ENCODE measurements at places on chromosomes 16 and 17.

DNA sequence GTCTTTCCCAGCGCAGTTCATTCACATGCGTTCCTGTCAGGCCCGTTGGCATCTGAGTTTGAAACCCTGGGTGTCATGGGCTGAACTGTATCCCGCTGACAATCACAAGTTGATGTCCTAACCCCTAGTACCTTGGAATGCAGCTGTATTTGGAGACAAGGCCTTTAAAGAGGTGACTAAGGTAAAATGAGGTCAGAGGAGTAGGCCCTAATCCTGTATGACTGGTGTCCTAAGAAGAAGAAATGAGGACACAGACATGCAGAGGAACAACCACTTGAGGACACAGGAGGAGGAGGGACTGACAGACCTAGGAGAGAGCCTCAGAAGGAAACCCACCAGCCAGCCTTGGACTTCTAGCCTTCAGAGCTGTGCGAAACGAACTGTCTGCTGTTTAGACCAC lies 33.1 kb downstream of the TRPV2 start:
- no peak for DNase-seq

- no peak for DNase-seq
These were observed 36.7 kb downstream of the STAT5A start for GRCh38 chr17:42325026-42325425.

- DNase-seq: no peak
These were observed 444.7 kb downstream of the HS3ST3B1 start for GRCh38 chr17:14745541-14745940.

DNA sequence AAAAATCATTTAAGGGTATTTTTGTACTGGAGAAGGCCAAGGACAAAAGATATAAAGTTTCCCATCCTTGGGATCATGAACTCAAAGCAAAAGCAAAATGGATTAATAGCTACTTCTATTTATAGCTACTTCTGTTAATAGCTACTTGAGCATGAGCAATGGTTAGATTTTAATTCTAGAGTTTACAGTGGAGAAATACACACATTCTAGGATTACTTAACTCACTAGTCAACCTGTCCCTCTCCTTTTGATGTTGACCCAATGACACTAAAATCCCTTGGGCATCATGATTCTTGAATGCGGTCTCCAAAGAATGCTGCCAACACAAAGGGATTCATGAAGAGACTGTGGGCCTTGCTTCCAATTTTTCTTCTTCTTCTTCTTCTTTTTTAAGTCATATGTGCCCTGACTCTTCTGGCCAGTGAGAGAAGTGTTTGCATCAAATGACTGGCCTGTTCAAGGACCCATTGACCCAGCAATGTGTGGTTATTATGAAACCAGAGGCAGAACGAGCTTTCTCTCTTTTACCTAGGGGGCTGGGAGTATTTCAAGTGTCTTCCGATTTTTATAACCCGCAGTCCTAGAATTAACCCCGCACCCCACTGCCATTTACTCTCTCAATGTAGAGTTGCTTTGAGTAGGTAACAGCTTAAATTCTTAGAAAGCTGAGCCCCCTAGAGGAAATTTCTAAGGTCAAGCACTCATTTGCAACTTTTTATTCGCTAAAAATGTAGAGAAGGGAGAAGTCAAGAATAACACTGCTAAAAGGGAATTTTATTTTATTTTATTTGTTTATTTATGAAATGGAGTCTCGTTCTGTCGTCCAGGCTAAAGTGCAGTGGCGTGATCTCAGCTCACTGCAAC lies 34.6 kb downstream of the OTOA start:
- DNase-seq: no peak

DNA sequence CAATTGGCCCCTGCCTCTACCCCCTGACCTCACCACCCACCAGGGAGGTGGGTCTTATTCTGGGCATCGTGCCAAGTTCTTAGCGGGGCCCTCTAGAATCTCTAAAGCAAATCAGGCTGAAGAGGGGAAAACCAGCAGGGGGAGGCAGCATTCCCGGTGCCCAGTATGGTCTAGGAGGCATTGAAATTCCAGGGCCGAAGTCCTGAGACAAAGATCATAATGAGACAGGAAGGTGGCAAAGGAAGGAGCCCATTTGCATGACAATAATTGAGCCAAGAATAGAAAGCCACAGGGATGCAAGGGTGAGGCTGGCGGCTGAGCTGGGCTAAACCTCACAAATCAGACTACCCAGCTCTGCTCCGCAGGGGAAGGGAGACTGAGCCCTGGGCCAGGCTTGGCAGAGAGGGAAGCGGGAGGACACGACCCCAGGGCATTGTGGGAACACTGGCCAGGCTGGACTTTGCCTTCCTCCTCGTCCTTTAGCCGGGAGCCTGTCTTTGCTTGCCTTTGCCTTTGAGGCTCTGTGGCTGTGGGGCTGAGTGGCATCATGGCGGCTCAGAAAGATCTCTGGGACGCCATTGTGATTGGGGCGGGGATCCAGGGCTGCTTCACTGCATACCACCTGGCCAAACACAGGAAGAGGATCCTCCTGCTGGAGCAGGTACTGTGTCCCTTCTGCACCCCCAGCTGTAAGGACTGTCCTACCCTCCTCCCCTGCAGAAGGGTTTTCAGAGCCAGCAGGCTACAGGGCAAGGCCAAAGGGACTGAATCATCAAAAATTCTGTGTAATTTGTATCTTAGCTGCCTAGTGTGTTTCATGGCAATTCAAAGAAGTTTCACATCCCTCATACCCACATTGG lies at the start of gene PIPOX:
Gene PIPOX, plus strand, starts transcription at position 463 of the 860 bp plus-strand sequence. Its CDS starts 85 bp downstream, at position 548.
- no peak for DNase-seq

DNA sequence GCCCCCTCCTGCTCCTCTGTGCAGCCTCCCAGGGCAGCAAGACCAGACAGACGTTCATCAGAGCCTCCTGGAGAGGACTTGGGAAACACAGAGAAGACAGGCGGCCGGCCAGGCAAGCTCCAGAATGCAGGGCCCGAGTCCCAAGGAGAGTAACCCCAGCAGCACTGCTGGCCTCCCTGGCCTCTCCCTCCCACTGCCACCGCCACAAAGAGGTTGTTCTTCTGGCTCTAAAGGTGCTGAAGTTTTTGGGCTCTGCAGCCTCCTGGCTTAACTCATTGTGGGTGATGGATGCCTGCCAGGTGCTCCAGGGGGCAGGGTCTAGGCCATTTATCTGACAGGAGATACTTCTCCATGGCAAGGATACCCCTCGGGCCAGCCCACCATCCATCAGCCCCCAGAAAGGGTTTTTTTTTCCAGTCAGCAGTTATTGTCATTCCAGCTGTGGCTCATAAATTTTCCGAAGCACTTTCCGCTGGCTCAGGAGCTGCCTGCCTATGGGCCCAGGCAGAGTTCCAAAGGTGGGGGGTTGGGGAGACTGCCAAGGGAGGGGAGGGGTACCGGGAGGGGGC lies 32.0 kb upstream of the MRPS23 start:
- no peak for DNase-seq

- DNase-seq: no peak
These were observed 104.7 kb downstream of the SOCS1 start for GRCh38 chr16:11151156-11151884.

DNA sequence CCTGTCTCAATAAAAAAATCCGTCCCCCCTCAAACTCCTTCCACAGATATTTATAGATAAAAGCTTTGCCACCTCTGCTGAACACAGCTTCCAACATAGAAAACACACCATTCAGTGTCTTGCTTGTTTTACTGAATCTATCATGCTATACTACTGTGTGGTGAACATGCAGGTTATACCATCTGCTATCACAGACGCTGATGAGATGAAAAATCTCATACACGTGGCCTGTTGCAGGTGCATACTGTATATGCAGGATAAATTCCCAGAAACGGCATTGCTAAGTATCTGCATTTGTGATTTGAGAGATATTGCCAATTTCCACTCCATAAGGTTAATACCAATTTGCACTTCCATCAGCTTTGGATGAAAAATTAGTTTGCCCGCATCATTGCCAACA lies 30.4 kb upstream of the IL34 start:
- no peak for DNase-seq

- DNase-seq: no peak
These were observed 18.4 kb upstream of the CLEC18B start for GRCh38 chr16:74439685-74440084.

DNA sequence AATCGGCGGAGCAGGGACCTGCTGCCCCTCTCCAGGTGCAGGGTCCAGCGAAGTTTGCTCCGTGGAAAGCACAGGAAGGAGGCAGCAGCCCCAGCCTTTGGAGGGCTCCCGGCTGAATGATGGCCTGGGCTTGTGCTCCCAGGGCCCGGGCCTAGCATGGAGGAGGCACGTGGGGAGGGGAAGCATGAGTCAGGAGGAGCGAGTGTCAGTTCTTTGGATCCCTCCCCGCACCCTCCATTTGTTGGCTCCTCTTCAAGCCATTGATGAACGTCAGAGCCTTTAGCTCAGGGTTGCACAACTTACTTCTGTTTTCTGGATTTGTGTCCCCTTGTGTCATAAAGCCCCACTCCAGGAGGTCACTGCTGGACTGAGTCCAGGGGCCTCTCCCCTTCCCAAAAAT lies 25.8 kb downstream of the TTYH2 start:
- DNase-seq: no peak

DNA sequence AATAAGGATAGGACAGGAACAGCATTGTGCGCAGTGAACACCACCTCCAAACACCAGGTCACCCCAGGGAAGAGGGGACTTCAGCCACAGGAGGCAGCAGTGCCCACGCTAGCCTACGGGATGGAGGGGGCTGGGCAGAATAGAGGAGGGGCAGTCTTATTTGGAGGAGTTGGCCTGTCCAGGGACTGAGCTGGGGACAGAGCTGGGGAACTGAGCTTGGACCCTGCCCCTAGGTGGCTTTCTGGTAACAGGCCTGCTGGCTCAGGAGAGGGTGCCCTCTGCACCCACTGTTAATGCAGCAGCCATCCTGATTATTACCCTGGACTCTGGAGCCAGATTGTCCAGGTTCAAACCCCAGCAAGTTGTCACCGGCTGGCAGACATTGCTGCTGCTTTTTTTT lies 9.3 kb downstream of the CCDC102A start:
- no peak for DNase-seq

GRCh38 chr16:4745274-4745569 lies 10.9 kb downstream of the DNAAF8 start:
- no peak for DNase-seq

DNA sequence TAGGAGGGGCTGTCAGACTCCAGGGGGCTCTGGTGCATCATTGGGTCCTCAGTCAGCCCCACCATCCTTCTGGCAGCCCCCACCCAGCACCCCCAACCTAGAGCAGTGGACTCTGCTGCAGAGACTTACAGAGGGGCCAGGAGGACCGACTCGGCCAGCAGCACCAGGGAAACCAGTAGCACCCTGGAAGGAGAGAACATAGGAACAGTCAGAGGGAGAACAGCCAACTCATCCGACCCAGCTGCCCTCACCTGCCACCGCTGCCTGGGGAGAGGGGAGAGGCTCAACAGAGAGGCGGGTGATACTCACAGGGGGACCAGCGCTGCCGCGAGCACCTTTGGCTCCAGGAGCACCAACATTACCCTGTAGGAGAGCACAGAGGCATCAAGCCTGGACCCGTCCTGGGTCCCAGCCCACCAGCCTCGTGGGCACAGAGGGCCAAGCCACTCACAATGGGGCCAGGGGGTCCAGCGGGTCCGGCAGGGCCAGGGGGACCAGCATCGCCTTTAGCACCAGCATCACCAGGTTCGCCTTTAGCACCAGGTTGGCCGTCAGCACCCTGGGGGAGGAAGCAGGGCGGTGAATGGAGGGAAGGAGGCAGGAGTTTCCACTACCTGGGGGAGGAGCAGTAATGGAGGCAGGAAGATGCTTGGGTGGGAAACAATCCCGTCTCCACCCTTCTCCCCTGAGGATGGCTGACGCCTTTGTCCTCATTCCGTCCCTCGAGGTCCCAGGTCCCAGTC lies 11.7 kb downstream of the COL1A1 start:
- no peak for DNase-seq

GRCh38 chr16:23080329-23080728 lies 68.9 kb downstream of the USP31 start:
- no peak for DNase-seq

DNA sequence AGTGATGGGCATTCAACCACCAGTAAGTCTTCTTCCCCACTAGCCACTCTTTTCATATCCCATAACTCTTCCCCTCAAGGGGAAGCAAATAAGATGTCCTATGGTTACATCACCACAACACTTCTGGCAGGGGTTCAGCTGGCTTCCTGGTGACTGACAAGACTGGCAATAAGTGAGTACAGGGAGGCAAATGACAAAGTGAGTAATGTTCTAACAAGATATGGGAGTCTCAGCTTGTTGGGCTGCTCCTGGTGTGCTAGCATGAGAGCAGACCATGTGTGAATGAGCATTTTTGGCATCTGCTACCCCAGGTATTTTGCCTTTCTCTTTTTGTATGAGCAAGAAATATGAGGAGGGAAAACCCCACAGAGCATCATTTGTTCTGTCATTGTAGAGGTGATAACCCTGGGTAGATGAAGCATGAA lies 9.9 kb downstream of the TMIGD1 start:
- DNase-seq: no peak

- DNase-seq: no peak
These were observed 177.1 kb upstream of the WSCD1 start for GRCh38 chr17:5892921-5893675.

DNA sequence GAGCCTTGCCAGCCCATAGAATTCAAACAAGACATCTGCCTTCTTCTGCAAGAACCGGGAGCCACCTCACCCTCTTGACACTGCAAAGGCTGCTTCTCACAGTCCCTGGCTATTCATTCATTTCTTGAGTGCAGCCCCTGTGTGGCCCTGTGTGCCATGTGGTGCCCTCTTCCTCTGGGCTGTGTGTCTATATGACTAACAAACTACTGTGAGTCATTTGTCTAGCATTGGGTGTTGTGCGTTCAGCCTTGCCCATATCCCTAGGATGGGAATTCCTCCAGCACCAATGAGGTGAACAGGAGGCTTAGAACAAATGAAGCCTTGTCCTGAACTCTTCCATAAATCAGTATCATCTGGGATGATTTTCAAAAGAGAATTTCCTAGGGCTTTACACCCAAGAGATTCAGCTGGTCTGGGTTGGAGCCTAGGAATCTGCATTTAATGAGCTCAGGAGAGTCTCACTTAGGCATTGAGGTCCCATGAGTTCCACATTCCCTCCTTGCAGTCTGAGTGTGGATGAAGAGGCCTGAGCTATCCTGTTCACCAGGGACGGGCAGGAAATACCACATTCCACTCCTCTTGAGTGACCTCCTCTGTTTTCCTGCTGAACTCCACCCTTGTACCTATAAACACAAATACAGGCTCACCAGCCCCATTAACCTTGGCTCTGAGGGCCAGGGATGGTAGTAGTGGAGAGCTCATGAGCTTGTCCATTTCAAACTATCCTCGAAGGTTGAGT lies 308.7 kb upstream of the N4BP1 start:
- no peak for DNase-seq

- DNase-seq: peak; percentile 72
These were observed 3.3 kb upstream of the TRARG1 start for GRCh38 chr17:1275962-1276736.

- DNase-seq: no peak
These were observed 31.8 kb downstream of the SCNN1B start for GRCh38 chr16:23333831-23334456.

All from stimulated activated CD4-positive, alpha-beta T cell treated with anti-CD3 and anti-CD28 coated beads, Interleukin-4, amount 100 ng/mL, for 48 hours (primary cell).